Astrocyte (in vitro differentiated cells and primary cell): ENCODE measurements at places on chromosomes 11 and 22. TPM values are rescaled to one million over a fixed set of nuclear protein-coding genes. Genes with fewer than 3 reads are reported as not detected.

DNA sequence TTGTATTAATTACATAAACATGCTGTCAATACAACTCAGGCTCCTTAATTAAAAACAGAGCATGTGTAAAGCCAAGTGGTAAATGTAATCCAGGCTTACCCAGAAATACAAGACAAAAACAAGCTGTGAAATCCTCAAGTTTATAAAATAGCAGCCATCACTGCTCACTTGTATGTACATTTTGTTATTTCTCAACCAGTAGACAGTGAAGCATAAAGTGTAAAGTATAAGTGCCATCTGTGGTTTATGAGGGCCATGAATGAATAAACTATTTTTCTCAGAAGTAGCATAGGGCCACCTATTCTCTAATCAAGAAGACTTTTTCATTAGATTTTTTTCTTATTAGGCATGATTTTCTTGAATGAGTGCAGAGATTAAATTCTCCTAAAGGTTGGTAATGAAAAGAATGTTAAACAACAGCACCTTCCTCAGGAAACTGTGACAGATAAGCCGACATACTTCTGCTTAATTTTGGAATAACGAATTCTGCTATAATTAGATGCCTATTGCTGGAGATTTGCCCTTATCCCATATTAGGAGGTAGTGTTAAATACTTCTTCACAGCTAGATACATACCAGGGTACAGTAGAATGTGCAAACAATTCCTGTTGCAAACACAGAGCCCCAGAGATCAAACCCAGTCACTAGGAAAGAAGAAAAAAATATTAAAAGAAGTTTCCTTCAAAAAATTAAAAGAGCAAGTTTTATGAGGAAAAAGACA is 13.0 kb downstream of the SLC5A12 start:
- H3K4me3 ChIP-seq, result no peak overlapping the region
- H3K4me1 ChIP-seq, result no peaks in the 10 kb centered on the region
- no peak for DNase-seq
- no peaks in the 10 kb centered on the region for H3K27me3 ChIP-seq
- H3K27ac ChIP-seq, result no peak overlapping the region

- no peak overlapping the region for H3K27ac ChIP-seq
- no peak for DNase-seq
- no peaks in the 10 kb centered on the region for H3K36me3 ChIP-seq
- H3K4me3 ChIP-seq, result no peak overlapping the region
Observed at GRCh38 chr11:1586699-1587098, 1.6 kb upstream of the KRTAP5-1 start.

DNA sequence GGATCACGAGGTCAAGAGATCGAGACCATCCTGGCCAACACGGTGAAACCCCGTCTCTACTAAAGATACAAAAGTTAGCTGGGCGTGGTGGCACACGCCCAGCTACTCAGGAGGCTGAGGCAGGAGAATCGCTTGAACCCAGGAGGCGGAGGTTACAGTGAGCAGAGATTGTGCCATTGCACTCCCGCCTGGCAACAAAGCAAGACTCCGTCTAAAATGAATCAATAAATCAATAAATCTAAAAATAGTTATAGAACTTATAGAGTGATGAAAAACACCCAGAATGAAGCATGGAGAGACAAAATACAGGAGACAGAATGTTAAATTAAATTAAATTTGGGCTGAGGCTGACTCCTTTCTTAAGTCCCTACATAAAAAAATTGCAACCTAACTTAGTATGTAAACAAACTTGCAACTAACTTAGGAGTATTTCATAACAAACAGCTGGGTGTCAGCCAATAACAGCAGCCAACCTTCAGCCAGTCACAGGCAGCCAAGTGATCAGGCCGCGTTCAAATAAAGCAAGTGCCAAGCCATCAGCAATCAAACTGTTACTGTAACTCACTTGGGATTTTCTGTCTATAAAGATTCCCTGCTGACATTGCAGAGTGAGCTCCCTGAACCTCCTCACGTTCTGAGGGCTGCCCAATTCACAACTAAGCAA is 7.3 kb upstream of the TP53AIP1 start:
- no peaks in the 10 kb centered on the region for H3K4me1 ChIP-seq
- no peak for DNase-seq
- H3K27me3 ChIP-seq, result no peaks in the 10 kb centered on the region

DNA sequence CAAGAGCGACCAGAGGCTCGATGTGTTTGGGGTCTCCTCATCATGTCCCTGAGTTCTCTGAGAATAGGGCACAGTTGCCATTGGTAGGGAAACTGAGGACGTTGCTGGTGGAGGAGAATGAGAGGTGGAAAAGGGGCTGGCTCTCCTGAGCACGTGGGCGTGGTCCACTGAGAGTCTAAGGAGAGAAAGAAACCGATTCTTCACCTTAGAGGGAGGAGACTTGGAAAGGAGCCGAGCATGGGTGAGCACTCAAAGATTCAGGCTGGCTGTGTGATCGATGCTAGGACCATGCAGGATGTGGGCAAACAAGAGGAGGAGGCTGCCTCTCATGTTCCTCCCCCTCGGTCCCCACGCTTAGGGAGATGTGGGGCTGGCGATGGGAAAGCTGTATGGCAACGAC is 19.8 kb upstream of the TLCD5 start:
- peaks cover 4% of the 10 kb centered on the region for H3K27me3 ChIP-seq
- no peaks in the 10 kb centered on the region for H3K36me3 ChIP-seq

DNA sequence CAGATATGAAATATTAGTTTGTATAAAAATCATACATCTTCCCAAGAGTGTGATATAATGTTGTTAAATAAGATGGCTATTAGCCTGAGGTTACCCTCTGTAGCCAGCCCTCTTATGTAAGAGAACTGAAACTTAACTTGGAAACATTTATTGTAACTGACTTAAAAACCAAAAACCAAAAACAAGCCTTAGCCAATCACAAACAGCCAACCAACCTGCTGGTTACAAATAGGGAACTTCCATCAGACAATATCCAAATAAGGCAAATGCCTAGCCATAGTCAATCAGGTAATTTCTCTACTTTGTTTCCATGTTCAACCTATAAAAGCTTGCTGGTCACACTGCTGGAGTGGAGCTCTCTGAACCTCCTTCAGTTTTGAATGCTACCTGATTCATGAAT is 14.1 kb downstream of the KBTBD3 start:
- H3K36me3 ChIP-seq, result no peaks in the 10 kb centered on the region
- no peak overlapping the region for H3K4me3 ChIP-seq
- H3K27ac ChIP-seq, result no peak overlapping the region
- DNase-seq, result no peak
- H3K27me3 ChIP-seq, result no peaks in the 10 kb centered on the region

GRCh38 chr22:37503850-37504249 is 15.4 kb downstream of the CARD10 start:
- H3K36me3 ChIP-seq, result peaks cover 19% of the 10 kb centered on the region
- no peaks in the 10 kb centered on the region for H3K27me3 ChIP-seq
- H3K4me1 ChIP-seq, result peaks cover 26% of the 10 kb centered on the region
- H3K27ac ChIP-seq, result no peak overlapping the region
- H3K4me3 ChIP-seq, result no peak overlapping the region

The MEI1 gene
- total RNA-seq, result 0.19 and 0.64 TPM in 2 replicates

The MAJIN gene
- total RNA-seq, result not detected in 2 replicates
